ENCODE measurements at places on chromosomes 3 and 15. TPM values are rescaled to one million over a fixed set of nuclear protein-coding genes. Genes with fewer than 3 reads are reported as not detected.

DNA sequence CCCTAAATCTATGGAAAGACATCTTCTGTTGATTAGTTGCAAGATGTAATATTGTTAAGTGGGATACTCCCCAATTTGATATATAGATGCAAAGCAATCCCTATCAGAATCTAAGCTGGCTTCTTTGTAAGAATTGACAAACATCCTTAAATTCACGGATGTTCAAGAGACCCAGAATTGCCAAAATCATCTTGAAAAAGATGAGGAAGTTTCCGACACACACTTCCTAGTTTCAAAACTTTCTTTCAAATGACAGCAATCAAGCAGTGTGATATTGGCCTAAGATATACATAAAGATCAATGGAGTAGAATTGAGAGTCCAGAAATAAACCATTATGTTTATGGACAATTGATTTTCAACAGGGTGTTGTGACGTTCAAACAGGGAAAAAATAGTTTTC is 383.6 kb downstream of the LPP start:
- DNase-seq: no peak

- DNase-seq: no peak
These were observed 186.1 kb downstream of the SEMA6D start for GRCh38 chr15:47903368-47903767.

DNA sequence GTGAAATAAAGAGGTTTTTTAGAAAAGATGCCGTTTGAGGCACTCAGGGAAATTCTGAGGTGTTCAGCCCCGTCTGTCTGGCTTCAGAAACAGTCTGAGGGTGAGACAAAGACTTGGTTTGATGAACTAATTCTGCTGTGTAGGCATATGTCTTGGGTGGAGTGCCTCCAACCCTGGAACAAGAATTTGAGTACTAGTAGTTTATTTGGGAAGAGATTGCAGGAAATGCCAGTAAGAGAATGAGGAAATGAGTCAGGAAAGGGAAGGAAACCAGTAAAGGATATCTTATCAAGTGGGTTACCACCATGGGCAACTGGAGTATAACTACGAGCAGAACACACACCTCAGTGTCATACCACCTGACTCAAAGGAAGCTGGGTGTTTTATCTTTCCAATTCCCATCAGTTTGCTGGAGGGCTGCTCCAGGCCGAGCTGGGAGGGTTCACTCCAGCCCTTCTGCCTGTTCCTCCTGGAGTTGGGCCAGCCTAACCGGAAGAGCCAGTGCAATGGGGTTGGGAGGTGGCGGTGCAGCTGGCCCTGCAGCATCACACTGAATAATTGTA is 75.3 kb downstream of the TGFBR2 start:
- no peak for DNase-seq

The PLCH1 gene
- 11.6 TPM for total RNA-seq

DNA sequence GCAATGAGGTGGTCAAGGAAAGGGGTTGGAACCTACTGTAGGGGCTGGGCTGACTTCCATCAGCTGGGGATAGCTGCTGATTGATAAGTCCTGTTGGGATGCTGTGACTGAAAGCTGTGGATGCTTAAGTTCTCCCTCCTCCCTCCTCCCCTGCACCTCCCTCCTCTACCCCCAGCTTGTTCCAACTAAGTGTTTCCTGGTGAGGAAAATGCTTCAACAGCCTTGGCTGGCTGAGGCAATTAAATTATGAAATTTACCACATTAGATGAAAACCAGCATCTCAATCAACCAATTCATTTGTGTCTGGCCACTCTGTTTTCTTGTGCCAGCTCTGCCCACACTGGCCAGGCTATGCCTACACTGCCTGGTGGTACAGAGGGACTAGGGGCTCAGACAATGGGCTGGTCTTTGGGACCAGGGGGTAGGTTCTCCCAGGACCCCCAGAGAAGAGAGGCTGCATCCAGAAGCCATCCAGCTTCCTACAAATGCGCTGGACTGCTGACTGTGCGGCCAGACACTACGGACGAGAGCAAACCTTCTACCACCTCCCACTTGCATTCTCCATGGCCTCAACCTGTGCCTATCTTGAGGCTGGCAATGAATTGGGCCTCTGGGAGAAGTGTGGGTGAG is 2.5 kb downstream of the KLHL25 start:
- no peak for DNase-seq

- DNase-seq: no peak
These were observed 195.2 kb upstream of the ARHGEF26 start for GRCh38 chr3:153925841-153926514.

The KLF15 gene
- total RNA-seq: 8.2 TPM

The CDHR4 gene
- total RNA-seq: not detected

DNA sequence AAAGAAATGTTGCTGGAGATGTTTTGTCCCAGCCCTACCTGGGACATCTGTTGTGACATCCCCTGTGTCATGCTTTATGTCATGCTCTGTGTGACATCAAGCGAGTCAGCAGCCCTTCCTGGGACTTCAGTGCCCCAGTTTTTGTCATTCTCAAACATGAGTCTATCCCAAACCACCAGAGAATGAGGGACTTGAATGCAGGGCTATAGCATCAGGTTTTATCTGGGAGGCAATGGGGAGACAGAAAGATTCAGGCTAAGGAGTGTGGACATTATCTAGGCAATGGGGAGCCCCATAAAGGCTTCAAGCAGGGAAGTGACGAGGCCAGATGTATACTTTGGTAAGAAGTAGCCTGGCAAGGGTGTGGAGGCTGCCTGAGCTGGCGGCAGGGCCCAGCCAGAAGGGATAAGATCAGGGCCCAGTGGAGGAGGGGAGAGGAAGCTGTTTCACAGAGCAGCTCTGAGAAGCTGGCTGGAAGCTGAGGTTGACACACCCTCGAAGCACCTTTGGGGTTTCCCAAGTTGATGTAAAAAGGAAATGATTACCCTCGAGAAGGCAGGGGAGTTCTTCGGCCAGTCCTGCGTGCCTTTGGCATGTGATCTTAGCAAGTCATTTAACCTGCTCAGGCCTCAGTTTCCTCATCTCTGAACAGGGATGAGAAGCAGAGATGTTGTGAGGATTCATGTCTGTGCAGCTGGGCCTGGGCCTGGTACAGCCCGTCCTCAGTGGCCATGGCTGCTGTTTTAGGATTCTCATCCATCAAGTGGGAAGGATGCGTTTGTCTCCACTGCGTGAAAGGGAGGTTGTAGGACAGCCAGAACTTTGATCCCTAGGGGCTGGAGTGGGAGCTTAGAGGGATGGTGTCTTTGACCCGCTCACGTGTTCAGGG is 34.3 kb downstream of the IRAK2 start:
- peak; percentile 82 for DNase-seq

The LEKR1 gene
- total RNA-seq: 5.1 TPM

- DNase-seq: no peak
These were observed 30.9 kb upstream of the SEMA3F start for GRCh38 chr3:50124052-50124799.

DNA sequence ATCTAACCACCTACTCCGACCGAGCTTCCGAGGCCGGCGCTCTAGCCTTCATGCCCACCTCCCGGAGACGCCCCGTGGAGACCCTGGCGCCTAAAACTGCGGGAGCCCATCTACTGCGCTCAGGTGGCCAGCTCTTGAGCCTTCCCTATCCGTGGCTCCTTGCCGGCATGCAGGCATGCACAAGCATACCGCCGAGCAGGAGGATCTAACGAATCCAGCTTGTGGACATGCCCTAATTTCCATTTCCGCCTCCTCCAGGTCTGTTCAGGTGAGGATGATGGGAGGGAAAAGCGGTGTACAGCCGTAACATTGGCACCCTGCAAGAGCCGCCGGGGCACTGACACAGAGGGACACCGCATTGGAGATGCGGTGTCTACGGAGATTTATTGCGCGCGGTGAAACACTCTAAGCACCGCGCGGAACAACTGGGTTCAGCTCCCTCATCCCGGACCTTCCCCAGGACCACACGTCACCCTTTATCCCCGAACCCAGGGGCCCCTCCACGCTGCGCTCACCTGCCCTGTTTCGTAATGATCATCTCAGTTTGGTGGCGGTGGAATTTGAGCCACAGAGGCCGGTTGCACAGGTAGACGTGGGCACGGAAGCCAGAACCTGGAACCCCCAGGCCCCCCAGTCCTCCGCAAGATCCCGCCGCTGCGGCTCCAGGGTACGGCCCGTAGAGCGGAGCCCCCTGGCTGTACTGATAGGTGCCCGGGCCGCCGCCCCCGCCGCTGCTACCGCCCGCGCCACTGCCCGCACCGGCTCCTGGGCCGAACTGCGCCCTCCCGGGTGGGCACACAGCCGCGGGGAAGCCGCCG is 1.0 kb downstream of the EOMES start:
- peak; percentile 17 for DNase-seq

DNA sequence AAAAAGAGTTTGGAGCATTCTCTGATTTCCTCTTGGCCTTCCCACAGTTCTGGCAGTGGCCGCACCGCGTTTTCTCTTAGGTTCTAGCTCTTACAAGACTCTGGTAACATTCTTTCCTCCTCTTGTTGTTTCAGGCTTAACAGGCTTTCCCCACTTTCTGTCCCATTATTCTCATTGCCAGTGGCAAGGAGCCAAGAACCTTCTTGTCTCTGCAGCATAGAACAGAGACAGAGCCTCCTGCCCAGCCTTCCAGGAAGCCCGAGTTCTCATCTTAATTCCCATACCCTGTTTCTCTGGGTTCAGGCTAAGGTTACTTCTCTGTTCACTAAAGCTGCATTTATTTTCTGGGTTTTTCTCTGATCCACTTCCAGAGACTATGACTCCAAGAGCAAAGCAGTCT is 61.1 kb downstream of the DUT start:
- DNase-seq: no peak

The GOLIM4 gene
- 46.5 TPM for total RNA-seq

DNA sequence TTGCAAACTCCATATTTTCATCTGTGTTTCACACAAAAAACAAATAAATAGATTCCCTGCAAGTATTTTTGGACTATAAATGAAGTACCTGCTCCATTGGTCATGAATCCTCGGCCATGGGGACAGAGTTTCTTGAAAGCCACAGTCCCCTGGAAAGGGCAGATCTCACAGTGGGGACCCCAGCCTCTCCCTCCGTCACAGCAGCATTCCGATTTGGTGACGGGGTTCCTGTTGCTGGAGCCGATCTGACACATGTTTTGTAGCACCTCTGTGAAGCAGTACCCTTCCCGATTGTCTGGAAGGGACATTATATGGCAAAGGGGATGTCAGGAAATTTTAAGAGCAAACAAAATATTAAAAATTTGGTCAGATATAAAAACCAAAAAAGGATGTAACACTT is 96.2 kb downstream of the DUT start:
- no peak for DNase-seq

- DNase-seq: peak; percentile 100
These were observed 19.8 kb upstream of the NUDT16 start for GRCh38 chr3:131361464-131362421.

The CPNE9 gene
- total RNA-seq: not detected

The GOLGA8S gene
- 0.09 TPM for total RNA-seq

- DNase-seq: peak; percentile 77
These were observed 112.1 kb downstream of the SLCO3A1 start for GRCh38 chr15:91965501-91966193.

DNA sequence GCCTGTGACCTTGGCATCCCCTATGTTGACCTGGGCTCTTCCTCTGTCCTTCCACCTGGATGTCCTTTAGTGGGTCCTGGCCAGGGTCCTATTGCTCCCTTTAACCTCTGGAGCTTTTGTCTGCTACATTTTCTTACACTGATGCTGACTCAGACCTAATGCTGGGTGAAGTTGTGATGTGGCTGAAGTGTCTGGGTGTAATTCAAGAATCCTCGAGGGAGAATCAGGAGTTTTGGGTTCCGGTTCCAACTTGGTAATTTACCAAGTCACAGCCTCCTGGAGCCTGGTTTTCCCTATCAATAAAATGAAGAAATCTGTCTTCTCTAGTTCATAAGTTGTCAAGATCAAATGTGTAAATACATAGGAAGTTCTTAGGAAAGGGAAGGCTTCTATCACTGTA is 25.6 kb downstream of the CEP19 start:
- DNase-seq: no peak

- DNase-seq: peak; percentile 82
These were observed 160.5 kb downstream of the FGF12 start for GRCh38 chr3:192566706-192567290.

- no peak for DNase-seq
These were observed 14.0 kb downstream of the VGLL4 start for GRCh38 chr3:11629716-11630115.

The CHCHD4 gene
- 14.3 TPM for total RNA-seq

GRCh38 chr15:67593562-67593961 is 51.1 kb downstream of the MAP2K5 start:
- DNase-seq: no peak

DNA sequence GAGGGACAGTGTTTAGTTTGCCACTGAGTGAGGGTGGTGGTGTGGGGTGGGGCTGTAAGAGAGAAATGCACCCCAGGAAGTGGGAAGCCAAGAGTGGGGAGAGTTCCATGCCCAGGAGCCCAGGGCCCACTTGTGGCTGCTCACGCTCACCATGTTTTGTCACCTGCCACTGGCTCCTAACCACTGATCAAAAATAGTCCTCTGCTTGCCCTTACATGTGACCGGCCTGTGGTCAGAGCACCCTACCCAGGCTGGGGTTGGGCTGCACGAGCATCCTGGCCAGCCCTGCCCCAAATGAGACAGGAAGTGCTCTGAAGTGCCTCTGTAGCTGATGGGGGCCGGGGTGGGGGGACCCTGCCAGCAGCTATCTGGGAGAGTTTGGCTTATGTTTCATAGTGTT is 216.3 kb downstream of the RPLP1 start:
- no peak for DNase-seq

- no peak for DNase-seq
These were observed 609.7 kb downstream of the MCTP2 start for GRCh38 chr15:94840794-94841783.

DNA sequence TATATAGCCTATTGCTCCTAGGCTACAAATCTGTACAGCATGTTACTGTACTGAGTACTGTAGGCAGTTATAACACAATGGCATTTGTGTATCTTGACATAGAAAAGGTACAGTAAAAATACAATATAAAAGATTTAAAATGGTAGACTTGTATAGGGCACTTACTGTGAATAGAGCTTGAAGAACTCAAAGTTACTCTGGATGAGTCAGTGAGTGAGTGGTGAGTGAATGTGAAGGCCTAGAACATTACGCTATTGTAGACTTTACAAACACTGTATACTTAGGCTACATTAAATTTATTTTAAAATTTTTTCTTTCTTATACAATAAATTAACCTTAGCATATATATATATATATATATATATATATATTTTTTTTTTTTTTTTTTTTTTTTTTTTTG is 140.0 kb upstream of the UBE2E1 start:
- no peak for DNase-seq

The CAMK2N2 gene
- 3.6 TPM for total RNA-seq

The MAGI1 gene
- total RNA-seq: 76.4 TPM

The FES gene
- total RNA-seq: 1.7 TPM

GRCh38 chr3:149596134-149596770 is 61.6 kb downstream of the WWTR1 start:
- no peak for DNase-seq

The ITGA11 gene
- total RNA-seq: not detected

The GABRR3 gene
- total RNA-seq: not detected

The ALDH1A3 gene
- total RNA-seq: 666 TPM

- DNase-seq: no peak
These were observed 22.3 kb upstream of the CBLB start for GRCh38 chr3:105891101-105891500.

The CCDC12 gene
- 47.5 TPM for total RNA-seq

The XCR1 gene
- total RNA-seq: not detected

The DPH6 gene
- total RNA-seq: 8.0 TPM

The C3orf49 gene
- total RNA-seq: not detected

All from Calu3 (cell line).